Activated T-cell treated with anti-CD3 and anti-CD28 coated beads for 48 hours (primary cell): ENCODE measurements at places on chromosomes 16 and 17.

DNA sequence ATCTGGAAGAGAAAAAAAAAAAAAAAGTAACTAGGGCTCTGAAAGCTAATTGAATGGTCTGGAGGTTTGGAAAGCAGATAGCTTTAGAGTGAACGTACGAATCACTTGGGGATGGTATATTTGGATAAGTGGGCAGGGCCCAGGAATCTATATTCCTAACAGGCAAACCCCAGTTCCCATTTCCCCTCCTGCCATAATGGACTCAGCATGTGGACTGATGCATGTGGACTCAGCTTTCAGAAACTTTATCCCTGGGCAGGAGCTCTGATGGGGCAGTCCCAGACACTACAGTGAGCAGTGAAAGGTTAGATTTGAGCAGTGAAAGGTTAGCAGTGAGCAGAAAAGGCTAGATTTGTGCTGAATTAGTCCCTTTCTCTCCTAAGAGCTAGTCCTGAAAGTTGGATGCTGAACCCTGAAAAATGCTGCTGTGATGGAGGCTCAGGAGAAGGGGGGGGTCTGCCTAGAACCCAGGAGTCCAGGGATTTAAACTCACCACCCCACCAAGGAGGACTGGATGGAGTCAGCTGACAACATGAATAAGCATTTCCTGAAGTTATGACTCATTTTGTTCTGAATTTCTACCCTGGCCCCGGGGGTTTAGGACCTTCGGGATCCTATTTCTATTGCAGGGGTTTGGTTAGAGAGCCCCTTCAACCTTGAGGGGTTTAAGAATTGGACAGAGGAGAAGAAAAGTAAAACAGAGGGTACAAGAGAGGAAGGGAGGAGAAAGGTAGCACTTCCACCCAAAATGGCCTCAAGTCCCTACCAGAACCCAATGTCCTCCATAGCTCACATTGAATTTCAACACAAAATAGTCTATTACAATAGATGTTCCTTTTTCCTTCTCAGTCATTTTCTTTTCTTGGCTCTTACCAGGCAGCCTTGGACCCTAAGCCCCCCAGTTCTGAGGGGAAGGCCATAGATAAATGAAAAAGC is 10.3 kb upstream of the FZD2 start:
- no peak for DNase-seq

GRCh38 chr17:72407336-72407909 is 286.6 kb downstream of the SOX9 start:
- no peak for DNase-seq

GRCh38 chr17:67829331-67829730 is 4.0 kb downstream of the BPTF start:
- peak; percentile 39 for DNase-seq

GRCh38 chr17:78132084-78132676 is 1.6 kb downstream of the TMC8 start:
- DNase-seq = no peak

- DNase-seq = no peak
Measured at GRCh38 chr17:63688396-63689020, 11.4 kb downstream of the LIMD2 start.

DNA sequence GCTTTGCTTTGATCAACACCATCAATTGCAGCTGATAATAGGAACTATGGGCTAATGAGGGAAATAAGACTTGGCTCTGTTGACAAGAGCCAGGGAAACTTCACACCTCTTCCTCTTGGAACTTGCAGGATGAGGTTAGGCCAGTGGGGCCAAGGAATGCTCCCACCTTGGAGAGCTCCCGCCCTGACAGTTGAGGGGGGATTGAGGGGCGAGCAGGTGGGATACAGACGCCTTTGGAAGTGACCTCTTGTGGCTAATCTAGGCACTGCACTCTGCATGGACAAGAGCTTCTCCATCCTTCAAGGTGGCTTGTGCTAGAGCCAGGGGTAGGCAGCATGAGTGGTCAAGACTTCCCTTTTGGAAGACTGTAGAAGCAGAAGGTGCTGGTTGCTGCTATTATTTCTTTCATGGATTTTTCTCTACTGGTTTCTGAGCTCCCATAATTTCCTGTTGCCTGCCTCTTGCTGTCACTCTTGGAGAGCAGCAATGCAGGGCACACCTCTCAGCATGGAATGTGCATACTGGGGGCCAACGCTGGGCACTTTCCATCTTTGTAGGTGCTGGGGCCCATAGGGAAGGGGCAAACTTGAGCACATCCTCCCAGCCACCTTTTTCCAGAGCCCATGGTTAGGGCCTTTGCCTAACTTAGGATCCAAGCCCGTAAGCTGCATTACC is 2.3 kb upstream of the PHF12 start:
- DNase-seq = peak; percentile 18

DNA sequence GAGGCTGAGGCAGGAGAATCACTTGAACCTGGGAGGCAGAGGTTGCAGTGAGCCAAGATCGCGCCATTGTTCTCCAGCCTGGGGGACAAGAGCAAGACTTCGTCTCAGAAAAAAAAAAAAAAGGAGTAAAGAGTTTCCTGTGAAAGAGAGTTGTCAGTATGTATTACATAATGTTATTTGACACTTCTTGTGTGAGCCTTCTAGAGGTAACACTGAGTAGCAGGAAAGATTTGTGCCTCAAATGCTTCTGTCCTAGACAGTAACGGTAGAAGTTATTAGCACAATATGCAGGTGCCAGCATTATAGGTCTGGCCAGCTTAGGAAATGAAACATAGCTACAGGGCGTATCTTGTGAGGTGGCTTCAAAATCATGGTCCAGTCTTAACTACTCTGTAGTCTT is 6.2 kb downstream of the RPS6KB1 start:
- DNase-seq = no peak

DNA sequence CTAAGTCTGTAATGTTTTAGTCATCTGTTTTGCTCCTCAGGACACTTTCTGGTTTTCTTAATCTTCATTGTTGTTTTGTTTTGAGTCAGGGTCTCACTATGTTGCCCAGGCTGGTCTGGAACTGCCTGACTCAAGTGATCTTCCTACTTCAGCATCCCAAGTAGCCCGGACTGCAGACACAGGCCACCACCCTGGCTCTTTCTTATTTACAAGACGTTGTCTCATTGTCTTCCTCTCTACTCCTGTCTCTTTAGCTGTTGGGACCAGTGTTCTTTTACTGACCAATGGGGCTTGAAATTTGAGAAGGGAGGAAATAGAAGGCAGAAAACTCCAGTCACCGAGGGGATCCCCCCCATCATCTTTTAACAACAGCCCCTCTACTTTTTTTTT is 1.2 kb downstream of the SCPEP1 start:
- no peak for DNase-seq

- DNase-seq = no peak
Measured at GRCh38 chr16:78310196-78310595, 210.7 kb downstream of the WWOX start.

GRCh38 chr16:28192806-28193529 is 18.8 kb downstream of the XPO6 start:
- peak; percentile 66 for DNase-seq

GRCh38 chr17:32342603-32343325 is 791 bp upstream of the C17orf75 start:
- DNase-seq = no peak

DNA sequence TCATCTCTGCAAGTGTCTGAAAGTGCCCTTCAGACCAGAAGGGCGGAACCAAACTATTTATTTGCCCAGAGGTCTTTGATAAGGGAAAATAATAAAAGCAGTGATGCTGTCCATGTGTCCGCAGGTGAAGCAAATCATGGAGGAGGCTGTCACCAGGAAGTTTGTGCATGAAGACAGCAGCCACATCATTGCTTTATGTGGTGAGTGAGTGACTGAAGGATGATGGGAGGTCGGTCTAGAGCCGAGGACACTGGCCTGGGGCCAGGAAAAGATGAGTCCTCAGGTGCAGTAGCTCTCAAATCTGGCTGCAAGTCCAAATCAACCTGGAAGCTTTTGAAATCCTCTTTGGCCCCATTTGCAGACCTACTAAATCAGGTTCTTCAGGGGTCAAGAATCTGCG is 6.1 kb downstream of the SGSM2 start:
- DNase-seq = peak; percentile 33

- no peak for DNase-seq
Measured at GRCh38 chr16:85754413-85754812, 3.5 kb upstream of the C16orf74 start.

DNA sequence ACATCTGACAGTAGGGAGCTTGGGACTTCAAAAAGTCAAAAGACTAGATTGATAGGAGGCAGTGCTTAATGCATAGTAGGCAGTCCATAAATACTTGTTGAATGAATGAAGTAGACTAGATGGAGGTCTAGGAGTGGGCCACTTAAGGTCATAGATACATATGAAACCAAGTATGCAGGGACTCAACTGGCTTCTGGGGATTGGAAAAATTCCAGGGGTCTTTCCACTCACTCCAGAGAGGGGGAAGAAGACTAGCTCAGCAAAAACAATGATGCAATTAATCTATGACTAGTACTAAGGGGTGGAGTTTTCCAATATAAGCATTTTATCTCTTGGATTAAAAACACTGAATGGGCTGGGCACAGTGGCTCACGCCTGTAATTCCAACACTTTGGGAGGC is 298.3 kb upstream of the XYLT1 start:
- DNase-seq = no peak

GRCh38 chr17:78133971-78134898 is 3.7 kb downstream of the TMC8 start:
- peak; percentile 66 for DNase-seq

- DNase-seq = no peak
Measured at GRCh38 chr17:66957951-66958579, 6.4 kb upstream of the CACNG4 start.

DNA sequence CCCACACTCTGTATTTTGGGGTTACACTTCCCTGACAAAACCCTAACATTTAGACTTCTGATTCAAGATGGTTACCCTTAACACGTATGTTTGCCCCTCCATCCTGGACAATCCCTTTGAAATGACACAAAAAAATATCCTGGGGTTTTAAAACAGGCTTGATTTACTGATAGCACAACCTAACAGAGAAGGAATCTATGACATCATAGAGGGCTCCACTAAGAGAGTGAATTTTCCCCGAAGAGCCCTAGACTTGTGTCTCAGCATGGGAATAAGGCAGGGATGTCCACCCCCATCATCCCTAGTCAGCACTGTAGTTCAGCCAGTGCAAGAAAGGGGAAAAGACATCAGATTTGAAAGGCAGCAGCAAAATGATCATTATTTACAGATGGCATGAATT is 15.8 kb upstream of the SRCIN1 start:
- no peak for DNase-seq

- no peak for DNase-seq
Measured at GRCh38 chr17:15213381-15214087, 51.6 kb downstream of the PMP22 start.
